Stimulated activated CD4-positive, alpha-beta T cell treated with anti-CD3 and anti-CD28 coated beads, Interleukin-15, amount 100 ng/mL, for 1 hour (primary cell): ENCODE measurements at places on chromosomes 6 and 20.

- no peak for DNase-seq
Measured at GRCh38 chr6:127092466-127092865, 26.0 kb upstream of the RSPO3 start.

DNA sequence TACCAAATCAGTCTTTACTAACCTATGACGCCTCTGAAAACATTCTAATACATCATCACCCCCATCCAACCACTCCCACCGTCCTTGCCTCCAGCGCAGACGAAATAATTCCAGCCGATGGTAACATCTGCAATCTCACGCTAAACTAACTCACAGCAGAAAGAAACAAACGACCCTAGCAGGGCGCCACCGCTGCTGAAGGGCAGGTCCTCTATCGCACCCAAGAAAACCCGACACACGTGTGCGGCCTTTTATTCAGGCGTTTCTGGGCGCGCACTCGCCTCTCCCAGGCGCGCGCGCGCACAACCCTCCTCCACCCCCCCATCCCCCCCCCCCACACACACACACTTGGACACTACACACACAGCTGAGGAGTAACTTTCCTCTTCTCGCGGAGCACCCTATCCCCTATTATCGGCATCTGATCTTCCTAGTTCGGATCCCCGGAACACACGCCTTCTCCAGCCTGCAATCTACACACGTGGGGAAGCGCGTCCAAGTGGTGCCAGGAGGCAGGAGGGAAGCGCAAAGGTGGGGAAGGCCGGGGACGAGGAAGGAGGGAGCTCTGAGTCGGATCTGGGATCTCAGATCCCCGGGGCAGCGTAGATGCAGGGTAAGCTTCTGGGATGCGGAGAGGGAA lies 1.4 kb downstream of the GFOD1 start:
- peak; percentile 27 for DNase-seq

GRCh38 chr6:129460221-129460620 lies 249.8 kb downstream of the ARHGAP18 start:
- no peak for DNase-seq

DNA sequence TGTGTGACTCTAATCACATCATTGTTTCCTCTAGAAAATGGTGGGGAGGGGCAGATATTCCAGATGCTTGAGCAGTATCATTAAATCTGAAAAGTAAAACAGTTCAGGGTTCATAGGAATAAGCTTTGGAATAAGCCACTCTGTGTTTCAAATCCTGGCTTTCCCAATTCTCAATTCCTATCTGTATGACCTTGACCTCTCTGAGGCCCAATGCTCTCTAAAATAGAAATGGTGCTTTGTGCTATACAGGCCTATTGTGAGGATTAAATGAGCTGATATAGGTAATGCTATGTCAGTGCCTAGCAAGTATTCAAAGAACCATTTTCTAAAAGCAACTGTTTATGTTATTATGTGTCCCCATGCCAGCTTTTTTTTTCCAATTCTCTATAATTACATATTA lies 209.0 kb upstream of the PRSS16 start:
- DNase-seq: no peak

- DNase-seq: no peak
Measured at GRCh38 chr20:2002365-2002764, 8.5 kb upstream of the PDYN start.

DNA sequence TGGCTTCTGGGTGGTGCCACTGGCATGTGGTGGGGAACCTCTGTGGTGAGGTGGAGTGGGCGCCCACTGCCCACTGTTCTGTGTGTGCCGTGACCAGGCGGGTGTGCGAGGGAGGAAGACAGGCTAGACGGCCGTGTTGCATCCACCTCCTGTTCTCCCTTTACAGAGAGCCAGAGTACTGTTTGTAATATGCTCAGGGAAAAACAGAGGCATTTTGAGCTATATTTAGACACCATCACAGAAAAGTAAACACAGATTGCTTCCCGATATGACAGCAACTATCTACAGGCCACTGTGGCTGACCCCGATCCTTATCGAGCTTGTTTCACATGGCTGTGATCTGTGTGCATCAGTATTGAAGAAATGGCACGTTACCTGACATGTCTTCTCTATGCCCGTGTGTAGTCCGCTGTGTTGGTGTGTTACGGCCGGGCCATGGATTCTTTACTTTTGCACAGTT lies 45.6 kb downstream of the ARID1B start:
- no peak for DNase-seq

DNA sequence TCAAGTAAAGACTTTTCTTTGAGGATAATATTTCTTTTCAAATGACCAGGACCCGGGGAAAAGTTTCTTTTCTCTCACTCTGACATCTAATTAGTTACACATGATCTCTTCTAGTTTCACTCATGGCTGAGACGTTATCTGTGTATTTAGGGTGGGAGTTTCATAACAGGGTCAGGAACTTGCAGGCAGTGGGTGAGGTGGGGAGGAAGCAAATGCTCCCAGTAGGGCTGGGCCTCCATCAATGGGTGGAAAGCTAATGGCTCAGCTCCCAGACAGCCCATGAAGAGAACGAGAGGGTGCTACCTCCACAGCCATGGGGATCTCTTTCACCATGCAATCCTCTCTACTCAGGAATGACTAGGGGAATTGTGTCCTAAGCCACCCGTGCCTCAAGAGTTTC lies 119.3 kb downstream of the F13A1 start:
- no peak for DNase-seq
